ENCODE measurements at places on chromosomes 4 and X.

DNA sequence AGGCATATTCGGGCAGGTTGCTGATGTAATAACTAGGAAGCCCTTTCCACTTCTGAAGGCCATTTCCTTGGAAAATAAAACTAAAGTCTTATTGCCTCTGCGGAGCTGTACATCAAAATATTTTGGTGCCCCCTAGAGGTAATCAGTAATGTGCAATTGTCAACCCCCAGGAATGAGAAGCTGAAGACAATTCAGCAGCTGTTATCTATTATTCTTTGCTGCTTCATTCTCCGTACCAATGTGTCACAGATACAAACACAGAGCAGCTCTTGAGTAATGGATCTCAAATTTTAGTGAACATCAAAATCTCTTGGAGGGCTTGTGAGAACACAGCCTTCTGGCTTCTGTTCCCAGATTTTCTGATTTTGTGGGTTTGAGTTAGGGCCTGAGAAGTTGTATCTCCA is 3.5 kb upstream of the SLIT2 start:
- DNase-seq: no peak

GRCh38 chr4:71974681-71975080 is 57.1 kb upstream of the NPFFR2 start:
- DNase-seq: no peak

DNA sequence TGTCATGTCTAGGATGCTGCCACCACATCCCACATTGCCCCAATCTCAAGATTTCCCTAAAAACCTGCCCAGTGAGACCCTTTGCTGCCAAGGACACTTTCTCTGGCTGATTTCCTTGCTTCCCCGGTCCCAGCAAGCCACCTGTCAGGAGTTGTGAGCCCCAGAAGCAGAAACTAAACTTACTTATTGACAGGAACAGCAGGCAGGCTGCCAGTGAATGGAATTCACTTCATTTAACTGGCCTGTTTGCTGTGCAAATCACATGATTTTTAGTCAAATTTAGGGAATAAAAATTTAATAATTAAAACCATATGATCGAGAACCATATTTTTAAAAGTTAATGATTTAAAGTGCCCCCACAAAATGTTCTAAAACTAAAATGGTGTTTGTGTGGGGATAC is 48.5 kb downstream of the MAMLD1 start:
- no peak for DNase-seq

- no peak for DNase-seq
Measured at GRCh38 chr4:113316879-113317278, 267.4 kb downstream of the ANK2 start.

- no peak for DNase-seq
Measured at GRCh38 chr4:136750897-136751296, 781.4 kb downstream of the PCDH18 start.

- DNase-seq: peak; percentile 35
Measured at GRCh38 chr4:139528377-139529005, 27.5 kb downstream of the SETD7 start.

DNA sequence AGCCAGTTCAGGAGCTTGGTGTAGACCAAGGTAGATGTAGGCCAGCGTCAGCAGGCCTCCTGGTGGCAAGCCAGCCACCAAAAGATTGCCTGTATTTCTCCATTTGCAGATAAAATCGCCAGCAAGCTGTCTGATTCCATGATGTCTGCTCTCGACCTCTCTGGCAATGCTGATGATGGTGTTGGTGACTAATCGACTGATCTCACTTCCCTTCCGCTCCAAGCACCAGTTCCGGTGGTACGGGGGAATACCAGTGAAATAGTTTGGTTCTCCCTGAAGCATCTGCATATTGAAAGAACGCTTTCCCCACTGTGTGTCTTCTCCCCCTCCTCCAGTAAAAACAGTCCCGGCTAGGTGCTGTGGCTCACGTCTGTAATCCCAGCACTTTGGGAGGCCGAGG is 30.4 kb downstream of the GNL3L start:
- DNase-seq: no peak

DNA sequence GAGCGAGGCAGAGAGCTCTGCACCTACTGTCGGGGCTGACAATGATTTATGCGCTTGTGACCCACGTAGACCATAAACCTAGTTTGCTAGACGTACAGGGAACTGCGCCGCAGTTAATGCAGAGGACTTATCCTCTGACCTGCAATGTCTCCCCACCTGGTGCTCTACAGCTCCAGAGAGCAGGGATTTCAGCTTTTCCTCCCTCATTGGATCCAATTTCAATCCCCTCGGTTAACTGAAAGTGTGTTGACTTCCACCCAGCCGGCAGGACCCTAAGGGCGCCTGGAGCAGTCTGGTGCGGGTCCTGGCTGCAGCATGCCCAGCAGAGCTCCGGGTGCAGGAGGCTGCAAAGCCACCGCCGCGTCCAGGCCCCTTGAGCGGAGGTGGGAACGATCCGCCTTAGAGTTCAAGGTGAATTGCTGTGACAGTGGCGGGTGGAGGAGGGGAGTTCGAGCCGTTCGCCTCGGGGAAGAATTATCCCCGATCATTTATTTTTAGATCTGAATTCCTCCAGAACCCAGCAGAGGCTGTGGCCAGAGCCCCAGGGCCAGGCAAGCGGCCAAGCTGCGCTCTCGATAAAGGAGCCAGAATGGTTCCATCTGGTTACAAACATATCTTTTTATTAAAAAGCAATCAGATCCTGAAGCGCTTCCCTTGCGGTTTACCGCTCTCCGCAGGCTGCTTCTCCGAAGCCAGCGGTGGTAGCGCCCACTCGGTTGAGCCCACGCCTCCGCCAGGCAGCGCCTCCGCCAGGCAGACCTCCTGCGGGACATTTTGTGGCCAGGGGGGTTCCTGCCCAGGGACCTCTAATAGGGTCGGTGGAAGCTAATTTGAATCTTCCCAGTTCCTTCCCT is 66.0 kb downstream of the FBXO8 start:
- DNase-seq: no peak

GRCh38 chrX:120335289-120335688 is 24.0 kb upstream of the TMEM255A start:
- no peak for DNase-seq

DNA sequence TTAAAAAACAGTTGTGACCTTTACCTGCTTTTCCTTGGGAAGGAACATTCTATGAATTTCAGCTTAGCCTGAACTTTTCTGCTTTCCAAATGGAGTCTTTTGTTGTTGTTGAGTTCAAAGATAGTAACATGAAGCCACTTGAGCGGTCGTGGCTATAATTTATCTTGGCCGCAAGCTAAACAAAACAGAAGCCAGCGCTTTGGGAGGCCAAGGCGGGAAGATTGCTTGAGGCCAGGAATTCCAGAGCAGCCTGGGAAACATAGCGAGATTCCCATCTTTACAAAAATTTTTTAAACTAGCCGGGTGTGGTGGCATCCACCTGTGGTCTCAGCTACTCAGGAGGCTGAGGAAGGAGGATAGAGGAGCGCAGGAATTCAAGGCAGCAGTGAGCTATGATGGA is 29.9 kb downstream of the TKTL1 start:
- DNase-seq: no peak

DNA sequence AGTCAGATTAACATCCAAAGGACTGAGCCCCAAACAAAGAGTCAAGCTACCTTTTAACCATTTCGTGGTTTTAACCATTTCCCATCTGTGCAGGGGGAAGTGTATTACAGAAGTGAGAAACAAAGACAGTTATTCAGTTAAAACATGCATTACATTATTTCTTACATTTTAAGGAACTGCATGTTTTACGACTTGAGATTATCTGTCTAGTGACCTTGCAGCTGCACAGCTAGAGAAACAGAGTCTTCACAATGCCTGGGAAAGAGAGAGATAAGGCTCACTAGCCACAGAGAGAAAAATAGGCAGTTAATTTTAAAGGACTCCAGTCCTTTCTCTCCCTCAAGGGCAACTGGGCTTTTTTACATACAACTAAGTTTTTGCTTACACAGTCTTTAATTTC is 48.7 kb upstream of the KLHL4 start:
- no peak for DNase-seq

DNA sequence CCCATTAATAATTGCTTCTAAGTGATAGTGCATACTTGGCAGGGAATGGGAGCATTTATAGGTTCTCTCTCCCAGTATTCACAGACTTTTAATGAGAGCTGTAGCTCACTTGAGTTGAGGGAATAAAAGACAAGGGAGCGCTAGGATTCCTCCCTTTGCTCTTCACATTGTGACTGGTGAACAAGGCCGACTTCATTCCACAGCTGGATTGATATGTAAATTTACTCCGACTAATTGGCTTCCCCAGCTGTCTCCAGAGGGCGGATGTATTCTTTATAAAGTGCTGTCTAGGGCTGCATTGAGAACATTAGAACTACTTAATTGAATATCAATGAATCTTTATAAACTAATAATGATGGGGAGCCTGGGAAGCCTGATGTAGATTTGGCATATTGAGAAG is 63.4 kb downstream of the GPR50 start:
- no peak for DNase-seq

Measured in CD14-positive monocyte (primary cell).